GM19239 (cell line): ENCODE measurements at places on chromosomes 6 and 20.

GRCh38 chr6:99590728-99591672 is 15.6 kb upstream of the PRDM13 start:
- no peak for DNase-seq

DNA sequence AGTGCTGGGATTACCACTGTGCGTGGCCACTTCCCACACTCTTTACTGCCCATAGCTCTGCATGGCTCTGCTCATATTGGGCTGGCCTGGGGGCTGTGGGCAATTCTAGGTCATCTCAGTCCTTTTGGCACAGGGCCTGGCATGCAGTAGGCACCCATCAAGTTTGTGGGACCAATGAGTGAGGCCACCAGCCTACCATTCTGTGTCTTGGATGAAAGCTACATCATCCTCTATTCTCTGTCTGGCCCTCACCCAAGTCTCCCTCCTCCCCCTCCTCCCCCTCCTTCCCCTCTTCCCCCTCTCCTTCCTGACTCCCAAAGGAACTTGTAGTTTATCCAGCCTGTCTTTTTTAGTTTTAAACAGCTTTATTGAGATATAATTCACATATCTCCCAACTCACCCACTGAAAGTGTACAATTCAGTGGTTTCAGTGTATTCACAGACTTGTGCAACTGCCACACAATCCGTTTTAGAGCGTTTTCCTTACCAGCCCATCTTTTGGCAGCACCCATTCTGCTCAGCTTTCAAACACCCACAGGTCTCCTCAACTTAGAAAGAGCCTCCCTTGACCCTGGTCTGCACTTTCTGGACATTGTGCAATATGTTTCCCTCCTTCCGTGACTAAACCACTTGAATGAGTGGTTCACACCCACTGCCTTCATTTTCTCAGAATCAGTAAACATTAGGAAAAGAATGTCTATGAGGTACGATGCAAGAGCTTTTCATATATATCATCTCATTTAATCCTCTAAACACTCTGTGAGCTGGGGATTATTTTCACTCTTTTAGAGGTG is 21.5 kb upstream of the MRPS18A start:
- no peak for DNase-seq

DNA sequence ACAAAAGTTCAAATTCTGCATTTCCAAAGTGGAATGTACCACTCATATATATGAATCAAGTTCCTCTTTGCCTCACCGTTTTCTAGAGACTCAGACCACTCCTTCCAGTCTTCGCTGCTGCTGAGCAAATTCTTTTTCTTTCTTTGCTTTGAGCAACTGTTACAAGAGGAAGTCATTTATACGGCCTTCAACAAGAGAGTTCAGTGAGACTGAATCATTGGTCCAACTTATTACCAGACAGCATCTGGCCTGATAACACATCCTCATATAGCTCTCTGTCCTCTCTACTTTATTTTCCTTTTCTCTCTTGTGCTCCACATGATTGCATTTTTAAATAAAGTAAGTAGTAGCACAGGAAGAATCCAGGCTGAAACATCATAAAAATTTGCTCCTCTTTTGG is 652.7 kb downstream of the PHF3 start:
- DNase-seq, result no peak

DNA sequence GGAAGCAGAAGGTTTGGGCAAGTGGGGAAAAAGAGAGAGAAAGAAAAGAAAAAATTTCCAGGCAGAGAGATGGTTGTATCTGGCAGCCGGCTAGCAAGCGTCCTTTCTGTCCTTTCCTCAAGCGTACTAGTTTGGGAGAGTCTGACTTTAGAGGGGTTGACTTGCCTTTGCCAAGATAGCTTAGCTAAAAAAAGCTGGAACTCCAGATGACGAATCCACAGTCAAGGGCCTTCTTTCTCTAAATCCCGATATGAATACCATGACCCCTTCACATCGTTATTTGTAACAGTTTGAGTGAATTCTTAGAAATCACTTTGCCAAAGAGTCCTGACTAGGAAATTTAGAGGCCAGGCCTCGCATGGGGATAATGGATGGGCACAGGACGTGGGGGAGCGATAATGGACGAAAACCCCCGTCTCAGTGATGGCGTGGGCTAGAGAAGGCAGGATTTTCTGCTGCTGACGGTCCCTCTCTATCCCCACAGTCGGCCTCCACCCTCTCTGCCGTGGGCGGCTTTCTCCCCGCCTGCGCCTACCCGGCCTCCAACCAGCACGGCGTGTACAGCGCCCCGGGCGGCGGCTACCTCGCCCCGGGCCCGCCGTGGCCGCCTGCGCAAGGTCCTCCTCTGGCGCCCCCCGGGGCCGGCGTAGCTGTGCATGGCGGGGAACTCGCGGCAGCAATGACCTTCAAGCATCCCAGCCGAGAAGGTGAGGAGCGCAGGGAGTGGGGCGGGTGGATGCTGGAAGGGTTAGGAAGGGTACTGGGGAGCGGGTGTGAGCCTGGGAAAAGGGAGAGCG is 3.5 kb downstream of the PAX1 start:
- no peak for DNase-seq

DNA sequence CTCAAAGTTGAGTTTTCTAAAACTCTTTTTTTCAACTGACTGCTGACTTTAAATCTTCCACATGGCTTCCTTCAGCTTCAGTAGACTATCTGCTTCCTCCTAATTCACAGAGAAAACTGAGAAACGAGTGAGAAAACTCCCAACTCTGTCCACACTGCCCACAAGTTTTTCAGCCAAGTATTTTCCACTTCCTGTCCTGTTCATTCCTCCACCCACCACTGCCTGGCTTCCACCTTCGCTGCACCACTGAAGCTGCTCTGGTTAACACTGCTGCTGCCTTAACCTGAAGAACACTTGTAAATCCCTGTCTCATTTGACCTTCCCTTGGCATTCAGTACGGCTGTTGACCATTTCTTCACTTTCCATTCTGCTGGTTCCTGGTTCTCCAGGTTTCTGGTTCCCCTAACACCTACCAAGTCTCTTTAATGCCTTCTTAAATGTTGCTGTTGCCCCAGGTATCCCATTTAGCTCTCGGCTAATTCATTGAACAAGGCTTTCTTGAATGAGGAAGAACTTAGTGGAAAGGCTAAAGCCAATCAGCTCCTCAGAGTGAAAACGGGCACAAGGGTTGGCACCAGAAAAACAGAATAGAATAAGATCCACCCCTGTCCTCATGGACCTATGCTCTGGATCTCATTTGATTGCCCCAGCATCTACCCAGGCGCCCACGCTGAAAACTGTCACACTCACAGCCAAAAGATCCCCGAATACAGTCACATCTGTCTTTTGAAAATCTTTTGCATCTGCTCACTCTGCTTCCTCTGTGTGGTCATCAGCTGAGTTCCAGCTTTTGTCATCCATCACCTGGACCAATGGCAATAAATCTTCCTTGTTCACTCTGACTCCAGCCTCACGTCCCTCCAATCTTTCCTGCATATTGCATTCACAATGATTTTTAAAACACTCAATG is 104.4 kb upstream of the TAB2 start:
- DNase-seq, result no peak

GRCh38 chr6:45072673-45073072 is 255.5 kb upstream of the RUNX2 start:
- no peak for DNase-seq

- DNase-seq, result no peak
Measured at GRCh38 chr6:16802071-16802470, 40.8 kb upstream of the ATXN1 start.

DNA sequence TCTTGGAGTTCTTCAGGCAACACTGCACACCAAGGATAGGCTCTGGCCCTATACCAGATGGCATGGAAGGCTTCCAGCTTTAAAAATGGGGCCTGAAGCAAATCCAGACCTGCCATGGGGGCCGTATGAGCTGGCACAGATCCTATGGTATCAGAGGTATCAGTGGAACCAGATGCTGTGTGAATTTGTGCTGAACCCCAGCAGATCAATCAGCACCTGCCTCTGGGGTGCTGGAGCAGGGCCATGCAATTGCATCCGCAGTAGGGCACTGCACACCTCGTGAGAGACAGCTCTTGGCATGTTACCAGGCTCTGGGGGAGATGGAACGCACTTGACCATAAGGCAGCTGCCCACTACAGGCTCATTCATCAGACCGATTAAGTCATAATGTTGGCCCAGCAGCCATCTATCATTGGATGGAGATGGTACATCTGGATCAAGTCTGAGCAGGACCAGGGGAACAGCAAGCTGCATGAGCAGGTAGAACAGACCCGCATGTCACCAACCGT is 221.5 kb downstream of the MYLK4 start:
- DNase-seq, result no peak

DNA sequence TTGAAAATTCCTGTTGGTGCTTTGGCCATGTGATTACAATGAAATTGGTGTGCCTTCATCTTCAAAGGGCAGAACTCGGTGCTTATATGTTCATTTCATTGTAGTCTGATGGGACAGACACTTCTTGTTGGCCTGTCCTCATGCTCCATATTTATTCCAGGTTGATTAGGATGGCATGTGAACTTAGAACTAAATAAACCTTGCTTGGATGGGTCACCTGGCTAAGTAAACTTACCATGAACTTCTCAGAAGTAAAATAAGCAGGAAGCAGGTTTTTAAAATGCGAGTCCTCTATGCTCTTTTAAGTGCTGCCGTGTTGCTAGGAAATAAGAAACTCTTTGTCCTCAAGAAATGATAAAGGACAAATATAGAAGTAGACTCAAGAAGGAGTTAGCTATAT is 26.7 kb downstream of the ZDHHC14 start:
- DNase-seq, result no peak

DNA sequence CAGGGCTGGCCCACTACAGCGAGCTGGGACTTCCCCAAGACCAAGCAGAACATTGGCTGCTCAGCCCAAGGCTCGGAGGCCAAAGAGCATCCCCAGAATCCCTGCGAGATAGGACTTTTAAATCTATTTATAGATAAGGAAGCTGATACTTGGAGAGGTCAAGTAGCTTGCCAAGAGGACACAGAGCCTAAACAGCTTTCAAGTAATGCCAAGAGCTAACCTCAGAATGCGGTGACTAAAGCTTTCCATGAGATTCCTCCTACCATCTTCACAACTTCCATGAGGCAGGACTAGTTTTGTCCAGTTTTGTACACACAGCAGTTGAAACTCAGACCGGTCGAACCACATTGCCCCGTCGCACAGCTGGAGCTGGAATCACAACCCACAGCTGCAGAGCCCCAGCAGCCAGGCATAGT is 168.1 kb upstream of the TOP1 start:
- DNase-seq, result no peak

DNA sequence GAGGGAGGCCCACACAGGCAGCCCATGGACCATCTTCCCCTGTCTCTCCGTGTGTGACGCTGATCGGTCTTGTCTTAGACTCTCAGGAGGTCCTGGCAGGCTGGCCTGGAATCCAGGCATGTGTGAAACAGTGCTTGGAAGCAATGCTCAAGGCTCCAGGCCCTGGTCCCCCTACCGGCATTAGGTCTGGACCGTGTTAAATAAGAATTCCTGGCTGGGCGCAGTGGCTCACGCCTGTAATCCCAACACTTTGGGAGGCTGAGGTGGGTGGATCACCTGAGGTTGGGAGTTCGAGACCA is 13.0 kb downstream of the IP6K3 start:
- DNase-seq, result no peak

DNA sequence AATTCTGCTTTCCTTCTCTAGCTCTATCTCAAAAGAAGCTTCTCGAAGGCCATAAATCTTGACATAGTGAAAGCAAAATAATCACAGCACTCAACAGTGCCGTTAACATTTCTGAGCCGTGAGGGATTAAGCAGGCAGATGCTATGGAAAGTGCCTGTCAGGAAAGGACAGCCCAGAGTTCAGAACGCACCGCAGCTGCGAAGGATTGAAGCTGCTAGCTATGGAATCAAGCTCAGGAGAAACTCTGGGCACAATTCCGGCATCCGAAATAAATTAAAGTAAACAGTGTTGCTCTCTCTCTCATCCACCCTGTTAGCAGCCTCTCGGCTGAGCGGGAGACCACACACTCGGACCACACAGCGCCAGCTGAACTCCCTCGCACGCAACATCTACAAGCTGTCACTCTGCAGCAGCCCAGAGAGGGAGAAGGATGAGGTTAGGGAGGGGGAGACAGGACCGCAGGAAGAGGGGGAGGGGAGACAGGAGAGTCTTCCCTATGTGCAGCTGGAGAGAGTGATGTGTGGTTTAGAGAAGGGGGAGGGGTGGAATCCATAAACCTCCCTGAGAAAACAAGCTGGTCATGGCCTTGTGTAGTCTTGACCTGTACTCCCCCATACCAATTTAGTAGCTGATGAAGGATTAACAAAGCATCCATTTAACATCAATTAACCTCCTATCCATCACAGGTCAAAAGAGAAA is 9.0 kb downstream of the EXOC2 start:
- no peak for DNase-seq

DNA sequence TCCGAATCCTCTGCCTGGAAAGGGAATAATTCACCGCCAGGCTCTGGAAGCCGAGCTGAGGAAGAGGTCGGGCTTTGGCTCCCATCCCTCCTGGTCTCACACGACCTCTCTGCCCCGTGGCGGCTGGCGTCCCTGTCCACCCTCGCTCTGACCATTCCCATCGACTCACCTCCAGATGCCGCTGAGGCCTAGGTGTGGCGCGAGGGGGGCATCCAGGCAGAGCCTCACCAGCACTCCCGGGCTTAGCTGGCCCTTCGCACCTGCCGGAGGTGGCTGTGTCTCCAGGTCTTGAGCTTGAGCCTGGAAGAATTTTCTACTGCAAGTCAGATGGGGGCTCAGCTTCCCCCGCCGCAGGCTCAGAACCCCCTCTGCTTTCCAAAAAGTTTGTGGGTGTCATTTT is 28.5 kb upstream of the SMOC2 start:
- no peak for DNase-seq

DNA sequence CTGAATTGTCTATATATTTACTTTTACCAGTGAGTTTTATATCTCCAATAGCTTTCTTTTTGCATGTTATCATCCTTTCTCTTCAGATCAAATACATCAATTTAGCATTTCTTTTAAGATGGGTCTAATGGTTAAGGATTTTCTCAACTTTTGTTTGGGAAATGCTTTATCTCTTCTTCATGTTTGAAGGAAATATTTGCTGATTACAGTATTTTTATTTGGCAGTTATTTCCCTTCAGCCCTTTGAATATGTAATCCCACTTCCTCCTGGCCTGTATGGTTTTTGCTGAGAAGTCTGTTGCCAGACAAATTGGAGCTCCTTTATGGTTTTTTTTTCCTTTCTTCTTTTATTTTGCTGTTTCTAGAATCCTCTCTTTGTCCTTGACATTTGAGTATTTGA is 6.7 kb upstream of the CST9L start:
- no peak for DNase-seq

- no peak for DNase-seq
Measured at GRCh38 chr20:48604426-48604825, 223.4 kb downstream of the PREX1 start.

- DNase-seq, result no peak
Measured at GRCh38 chr20:50372770-50373088, 137.5 kb upstream of the PTPN1 start.

GRCh38 chr6:5231289-5231688 is 29.5 kb downstream of the LYRM4 start:
- no peak for DNase-seq

DNA sequence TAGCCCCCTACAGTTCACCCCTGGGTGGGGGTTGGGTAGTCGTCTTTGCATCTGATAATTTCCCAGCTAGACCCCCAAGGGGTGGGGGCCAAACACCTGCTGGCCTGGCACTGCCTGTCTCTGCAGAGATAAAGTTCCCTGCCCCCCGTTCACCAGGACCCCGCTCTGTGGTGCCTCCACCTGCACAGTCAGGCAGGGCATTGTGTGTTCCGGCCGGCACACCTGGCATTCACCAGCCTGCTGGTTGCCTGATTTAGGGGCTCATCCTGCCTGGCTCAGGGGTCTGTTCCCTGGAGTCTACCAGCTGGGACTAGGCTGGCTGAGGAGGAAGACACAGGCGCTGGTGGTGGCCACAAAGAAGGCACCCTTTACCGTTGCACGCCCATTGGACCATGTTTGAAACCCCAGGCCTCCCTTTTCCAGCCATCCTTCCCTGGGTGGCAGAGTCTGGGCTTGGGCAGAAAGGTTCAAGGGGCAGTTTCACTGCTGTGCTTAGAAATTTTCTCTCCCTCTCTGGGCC is 30.8 kb upstream of the SCRT2 start:
- DNase-seq, result no peak
